ENCODE measurements at places on chromosomes 12 and 14. TPM values are rescaled to one million over a fixed set of nuclear protein-coding genes. Genes with fewer than 3 reads are reported as not detected.

Gene ARMH4
- total RNA-seq, result 1.1 TPM

Gene CMA1
- total RNA-seq, result not detected

Gene FSCB
- total RNA-seq, result not detected

Gene BBOF1
- 4.9 TPM for total RNA-seq

Gene POU6F1
- total RNA-seq, result 1.8 TPM

Gene TSPAN9
- 28.7 TPM for total RNA-seq

Gene RASSF3
- total RNA-seq, result 15.7 TPM

Gene ARHGEF40
- 43.9 TPM for total RNA-seq

Gene ESR2
- 0.57 TPM for total RNA-seq

Gene PMEL
- 0.32 TPM for total RNA-seq

Gene NTF3
- 0.29 TPM for total RNA-seq
